ENCODE measurements at places on chromosomes 4 and X. TPM values are rescaled to one million over a fixed set of nuclear protein-coding genes. Genes with fewer than 3 reads are reported as not detected.
A peak's percentile ranks its signal among the peaks of the same experiment; 100 is the strongest.

- peak; percentile 48 for DNase-seq
Observed at GRCh38 chr4:27861381-27861787, 1000.7 kb downstream of the STIM2 start.

Gene PPID
- 18.3 TPM for polyA plus RNA-seq

Gene KLHL4
- 0.15 TPM for polyA plus RNA-seq

- no peak for DNase-seq
Observed at GRCh38 chr4:53043891-53044650, 182.0 kb downstream of the RASL11B start.

DNA sequence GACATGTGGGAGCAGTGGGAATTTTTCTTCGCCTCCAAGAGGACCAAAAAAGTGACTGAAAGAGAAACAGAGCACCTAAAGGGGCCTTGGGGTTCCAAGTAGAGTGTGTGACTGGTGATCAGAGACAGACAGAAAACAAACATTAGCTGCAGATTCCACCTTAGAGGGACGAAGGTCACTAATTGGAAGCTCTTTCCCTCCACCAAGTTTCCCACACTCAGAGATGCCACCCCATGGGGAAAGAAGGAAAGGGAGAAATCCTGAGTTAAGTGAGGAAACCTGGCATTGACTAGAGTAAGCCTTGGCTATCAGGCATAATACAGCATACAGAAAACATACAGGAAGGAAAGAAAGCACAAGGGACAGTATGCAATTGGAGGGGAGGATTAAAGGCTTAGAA is 90.9 kb downstream of the HNRNPD start:
- DNase-seq: no peak

GRCh38 chr4:173056271-173056670 is 112.3 kb upstream of the GALNT7 start:
- no peak for DNase-seq

Gene SPANXA2
- not detected for polyA plus RNA-seq

Measured in stomach (tissue), 19 donors.